AG04449 (cell line): ENCODE measurements at places on chromosomes 4 and X.

DNA sequence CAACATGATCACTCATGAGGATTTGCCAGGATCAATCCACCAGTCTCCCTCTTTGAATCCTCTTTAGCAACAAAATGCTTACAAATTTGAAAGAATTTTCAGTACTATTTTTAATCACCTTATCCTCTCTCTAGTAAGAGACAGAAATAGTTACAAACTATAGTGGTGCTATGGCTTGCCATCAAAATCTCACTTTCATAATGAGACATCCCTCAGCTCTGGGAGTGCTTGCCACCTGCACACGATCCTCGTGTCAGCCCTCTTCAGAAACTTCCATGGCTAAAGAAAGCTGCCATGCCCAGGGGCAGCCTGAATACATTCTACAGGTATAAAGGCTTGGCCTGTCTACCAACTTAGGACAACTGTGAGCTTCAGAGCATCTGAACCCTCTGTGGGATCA is 5.1 kb upstream of the DHX15 start:
- no peak for DNase-seq

GRCh38 chr4:77225022-77225421 is 68.0 kb downstream of the CCNG2 start:
- no peak for DNase-seq

GRCh38 chrX:125953814-125954213 is 212.3 kb downstream of the DCAF12L2 start:
- DNase-seq = no peak

DNA sequence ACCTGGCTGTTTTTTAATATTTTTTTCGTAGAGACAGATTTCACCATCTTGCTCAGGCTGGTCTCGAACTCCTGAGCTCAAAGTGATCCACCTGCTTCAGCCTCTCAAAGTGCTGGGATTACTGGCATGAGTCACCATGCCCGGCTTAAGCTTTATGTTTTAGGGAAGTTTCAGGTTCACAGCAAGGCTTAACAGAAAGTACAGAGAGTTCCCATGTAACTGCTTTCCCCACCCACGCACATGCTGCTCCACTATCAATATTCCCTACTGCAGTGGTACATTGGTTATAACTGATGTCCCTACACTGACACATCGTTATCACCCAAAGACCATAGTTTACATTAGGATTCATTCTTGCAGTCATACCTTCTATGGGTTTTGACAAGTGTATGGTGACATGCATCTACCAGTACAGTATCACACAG is 62.7 kb downstream of the PRPS1 start:
- DNase-seq = no peak

DNA sequence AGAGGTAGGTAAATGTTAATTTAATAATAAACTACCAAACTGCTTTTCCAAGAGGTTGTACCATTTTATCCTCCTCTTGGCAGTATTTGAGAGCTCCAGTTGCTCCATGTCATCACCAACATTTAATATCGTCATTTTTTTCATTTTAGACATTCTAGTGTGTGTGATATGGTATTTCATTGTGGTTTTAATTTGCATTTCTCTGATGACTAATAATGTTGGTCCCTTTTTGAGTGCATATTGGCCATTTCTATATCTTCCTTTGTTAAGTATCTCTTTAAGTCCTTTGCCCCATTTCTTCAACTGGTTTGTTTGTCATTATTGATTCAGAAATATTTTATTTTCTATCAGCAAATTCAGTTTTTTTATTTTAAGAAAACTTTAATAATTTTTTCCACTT is 88.8 kb downstream of the MAPK10 start:
- no peak for DNase-seq

DNA sequence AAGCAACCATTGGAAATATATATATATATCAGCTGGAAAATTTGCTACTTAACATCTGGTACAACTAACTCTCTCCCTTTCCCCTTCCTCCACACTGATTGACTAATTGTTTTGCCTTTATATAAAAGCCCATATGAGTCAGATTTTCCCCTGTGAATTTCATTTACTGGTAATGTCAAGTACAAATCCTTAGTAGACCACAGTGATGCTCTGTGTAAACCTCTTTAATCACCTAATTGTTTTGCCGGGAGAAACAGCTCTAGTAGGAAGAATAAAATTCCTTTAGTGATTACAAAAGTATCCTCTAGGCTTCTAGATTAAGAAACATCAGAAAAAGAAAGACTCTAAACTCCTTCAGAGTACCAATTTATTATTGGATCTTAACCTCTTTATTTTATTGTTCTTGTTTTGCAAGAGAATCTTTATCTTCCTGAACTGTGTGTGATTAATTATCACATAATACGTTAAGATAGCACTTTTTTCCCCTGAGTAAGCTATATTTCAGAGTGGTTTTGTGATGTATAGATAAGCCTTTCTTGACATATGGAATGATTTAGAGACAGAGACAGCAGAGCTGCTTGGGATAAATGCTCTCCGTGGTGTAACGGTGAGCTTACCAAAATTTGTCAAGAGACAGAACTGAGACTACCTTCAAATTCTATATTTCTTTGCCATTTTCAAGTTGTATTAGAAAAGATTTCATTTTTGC is 1606.4 kb upstream of the TENM3 start:
- DNase-seq = no peak

DNA sequence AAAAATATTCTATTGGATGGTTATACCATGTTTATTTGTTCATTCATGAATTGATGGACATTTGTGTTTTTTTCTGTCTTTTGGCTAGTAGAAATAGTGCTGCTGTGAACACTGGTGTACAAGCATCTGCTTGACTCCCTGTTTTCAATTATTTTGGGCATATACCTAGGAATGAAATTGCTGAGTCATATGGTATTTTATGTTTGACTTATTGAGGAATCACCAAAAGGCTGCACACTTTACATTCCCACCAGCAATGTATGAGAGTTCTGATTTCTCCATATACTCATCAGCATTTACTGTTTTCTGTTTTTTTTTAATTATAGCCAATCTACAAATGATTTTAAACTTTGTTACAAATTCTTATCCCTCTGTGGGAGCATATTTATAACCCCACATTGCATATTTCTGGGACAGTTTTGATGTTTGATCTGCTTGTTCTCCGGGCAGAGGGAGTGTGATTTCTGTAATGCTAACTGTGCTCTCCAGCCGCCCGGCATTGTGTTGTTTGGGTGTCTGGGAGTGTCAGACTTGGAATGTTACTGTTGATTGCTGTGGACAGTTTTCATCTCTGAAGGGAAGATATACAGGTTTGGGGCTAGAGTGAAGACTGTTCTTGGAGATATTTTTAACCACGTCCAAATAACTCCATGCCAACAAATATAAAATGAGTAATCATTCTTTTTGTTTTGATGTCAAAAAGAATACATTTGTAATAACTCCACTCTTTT is 60.5 kb upstream of the PGRMC2 start:
- no peak for DNase-seq

DNA sequence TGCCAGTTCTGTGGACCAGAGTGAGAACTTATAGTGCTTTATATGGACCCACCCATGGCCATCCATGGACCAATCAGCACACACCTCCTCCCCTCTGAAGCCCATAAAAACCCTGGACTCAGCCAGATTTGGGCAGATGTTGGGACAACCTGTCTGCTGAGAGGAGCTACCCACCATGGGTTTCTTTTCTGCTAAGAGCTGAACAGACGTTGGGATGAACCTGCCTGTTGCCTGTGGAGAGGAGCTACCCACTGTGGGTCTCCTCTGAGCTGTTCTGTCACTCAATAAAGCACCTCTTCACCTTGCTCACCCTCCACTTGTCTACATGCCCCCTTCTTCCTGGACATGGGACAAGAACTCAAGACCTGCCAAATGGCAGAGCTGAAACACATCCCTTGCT is 9.0 kb upstream of the HSD17B11 start:
- no peak for DNase-seq

- DNase-seq = no peak
Measured at GRCh38 chrX:1398431-1399340, 6.8 kb upstream of the SLC25A6 start.

DNA sequence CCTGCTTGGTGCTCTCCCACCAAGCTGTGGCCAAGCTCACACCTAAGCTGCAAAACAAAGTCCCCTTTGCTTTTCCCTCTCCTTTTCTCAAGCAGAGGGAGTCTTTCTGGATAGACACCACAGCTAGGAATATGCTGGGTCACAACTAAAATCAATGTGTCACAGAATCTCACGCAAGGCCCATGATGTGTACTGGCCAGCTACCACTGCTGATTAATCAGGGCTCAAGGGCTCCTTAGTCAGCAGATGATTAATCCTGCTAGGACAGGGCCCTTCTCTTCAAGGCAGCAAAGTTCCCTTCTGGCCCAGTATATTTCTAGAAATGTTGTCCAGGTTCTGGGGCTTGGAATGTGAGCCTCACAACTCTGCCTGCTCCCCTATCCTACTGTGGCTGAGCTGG is 32.0 kb upstream of the TENT5D start:
- no peak for DNase-seq

DNA sequence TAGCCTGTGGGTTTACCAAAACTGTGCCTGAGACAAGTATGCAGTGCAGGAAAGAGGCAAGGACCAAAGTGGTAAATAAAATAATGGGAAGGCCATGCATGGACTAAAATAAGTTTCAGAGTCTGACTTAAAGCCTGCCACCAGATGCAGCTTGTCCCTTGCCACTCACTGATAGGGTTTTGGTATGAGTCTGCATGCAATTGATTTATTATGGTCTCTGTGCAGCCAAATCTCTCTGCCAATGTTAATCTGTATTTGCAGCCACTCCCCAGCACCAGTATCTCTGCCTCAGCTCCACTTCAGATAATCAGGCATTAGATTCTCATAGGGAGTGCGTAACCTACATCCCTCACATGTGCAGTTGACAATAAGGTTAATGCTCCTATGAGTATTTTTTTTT is 5.5 kb upstream of the FGF2 start:
- no peak for DNase-seq

- DNase-seq = no peak
Measured at GRCh38 chr4:1973218-1973617, 35.6 kb downstream of the NELFA start.

GRCh38 chr4:188113156-188113555 is 3.8 kb upstream of the TRIML2 start:
- DNase-seq = no peak
